ENCODE measurements at places on chromosomes 6 and 20.

DNA sequence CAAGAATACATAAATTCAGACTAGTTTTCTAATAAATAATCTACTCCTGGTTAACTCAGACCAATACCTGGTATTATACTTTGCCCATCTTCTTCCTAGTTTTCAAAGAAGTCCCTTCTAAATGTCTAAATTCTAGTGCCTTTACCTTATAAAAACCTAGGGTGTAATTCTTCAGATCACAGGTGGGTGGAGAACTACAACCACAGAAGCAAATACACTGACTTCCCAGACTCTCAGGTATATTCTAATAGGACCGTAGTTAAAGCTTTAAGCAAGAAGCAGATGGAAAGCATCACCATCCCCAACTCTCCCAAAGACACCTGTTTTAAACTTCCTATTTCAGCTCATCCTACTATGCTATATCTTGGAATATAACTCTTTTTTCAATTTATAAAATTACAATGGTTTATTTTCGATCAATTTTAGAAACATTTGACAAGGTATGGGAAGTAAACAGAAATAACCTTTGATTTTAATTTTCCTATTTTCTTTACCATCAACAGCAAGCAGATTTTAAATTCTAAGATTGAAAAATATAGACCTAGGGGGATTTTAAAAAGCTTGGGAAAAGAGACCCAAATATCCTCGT is 15.8 kb downstream of the MAN1A1 start:
- DNase-seq, result no peak

- no peak for DNase-seq
Observed at GRCh38 chr6:70705772-70706171, 38.1 kb downstream of the SMAP1 start.

- no peak for DNase-seq
Observed at GRCh38 chr20:20216941-20217340, 151.0 kb upstream of the INSM1 start.

GRCh38 chr20:45904583-45905504 is 7.1 kb downstream of the PLTP start:
- no peak for DNase-seq

DNA sequence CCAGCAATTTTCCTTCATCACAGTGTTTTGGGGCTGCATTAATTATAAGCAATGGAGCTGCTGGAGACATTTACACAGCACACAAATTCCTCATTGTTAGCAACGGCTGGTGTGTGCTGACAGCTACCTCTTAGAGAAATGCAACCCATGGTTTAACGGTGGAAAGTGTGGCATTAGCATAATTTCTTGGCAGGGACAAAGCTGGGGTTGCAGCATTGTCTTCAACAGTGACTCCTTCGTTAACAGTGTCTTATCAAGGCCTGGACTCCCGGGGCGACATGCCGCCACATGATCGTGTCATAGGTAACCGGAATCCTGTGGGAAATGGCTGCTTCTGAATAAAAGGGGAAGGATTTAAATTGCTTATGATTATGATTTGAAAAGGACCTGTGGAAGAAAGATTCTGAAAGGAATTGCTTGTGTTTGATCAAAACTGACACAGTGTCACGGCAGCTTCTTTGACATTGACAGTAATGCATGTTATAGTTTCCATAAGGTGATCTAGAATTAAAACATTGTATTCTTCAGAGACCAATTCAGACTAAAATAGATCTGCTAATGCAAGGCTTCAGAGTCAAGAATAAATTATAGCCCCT is 128.0 kb downstream of the UST start:
- DNase-seq, result no peak

- no peak for DNase-seq
Observed at GRCh38 chr6:25916789-25917490, 13.6 kb downstream of the SLC17A2 start.

- no peak for DNase-seq
Observed at GRCh38 chr6:63307581-63308246, 12.1 kb downstream of the LGSN start.

DNA sequence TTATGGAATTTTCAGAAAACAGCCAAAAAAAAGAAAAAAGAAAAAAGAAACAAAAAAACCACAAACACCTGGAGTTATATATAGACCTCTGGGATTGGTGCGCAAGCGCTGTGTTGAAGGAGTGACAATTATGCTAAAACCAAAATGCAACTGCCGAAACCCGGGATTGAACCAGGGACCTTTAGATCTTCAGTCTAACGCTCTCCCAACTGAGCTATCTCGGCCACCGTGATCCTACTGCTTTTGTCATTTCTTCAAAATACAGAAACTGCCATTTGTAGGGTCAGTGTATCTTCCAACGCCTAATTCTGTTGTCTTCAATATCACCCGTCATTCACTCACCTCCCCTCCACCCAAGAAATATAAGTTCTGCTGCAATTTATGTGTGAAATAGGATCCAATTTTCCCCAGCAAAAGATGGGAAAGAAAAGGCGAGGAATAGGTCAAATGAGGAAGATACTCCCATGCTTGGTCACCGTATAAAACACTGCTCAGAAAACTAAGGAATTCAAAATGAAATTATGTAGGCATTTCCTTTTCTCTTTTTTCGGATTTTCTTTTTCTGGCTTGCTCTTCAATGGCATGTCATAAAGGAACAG is 116.0 kb downstream of the TRIM27 start:
- peak; percentile 33 for DNase-seq

Data from NT2/D1 (cell line).